ENCODE measurements at places on chromosomes 3 and 15.

DNA sequence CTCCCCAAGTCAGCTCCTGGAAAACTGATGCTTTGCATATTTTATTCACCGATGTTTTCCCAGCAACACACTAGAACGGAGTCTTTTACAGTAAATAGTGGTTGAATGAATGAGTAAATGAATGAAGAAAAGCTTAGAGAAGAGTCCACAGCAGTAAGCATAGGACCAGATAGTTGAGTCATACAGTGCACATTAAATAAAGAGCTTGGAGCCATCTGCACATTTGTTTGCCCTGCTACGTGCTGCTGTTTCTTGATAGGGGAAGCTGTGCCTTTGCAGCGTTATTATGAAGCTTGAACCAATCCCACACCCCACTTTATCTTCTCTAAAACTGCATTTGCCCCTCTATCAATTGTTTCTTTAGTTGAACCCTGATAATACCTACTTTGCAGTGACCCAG lies 1.2 kb downstream of the FAM98B start:
- DNase-seq: no peak

- no peak for DNase-seq
These were observed 134.2 kb upstream of the LPP start for GRCh38 chr3:188019727-188020126.

DNA sequence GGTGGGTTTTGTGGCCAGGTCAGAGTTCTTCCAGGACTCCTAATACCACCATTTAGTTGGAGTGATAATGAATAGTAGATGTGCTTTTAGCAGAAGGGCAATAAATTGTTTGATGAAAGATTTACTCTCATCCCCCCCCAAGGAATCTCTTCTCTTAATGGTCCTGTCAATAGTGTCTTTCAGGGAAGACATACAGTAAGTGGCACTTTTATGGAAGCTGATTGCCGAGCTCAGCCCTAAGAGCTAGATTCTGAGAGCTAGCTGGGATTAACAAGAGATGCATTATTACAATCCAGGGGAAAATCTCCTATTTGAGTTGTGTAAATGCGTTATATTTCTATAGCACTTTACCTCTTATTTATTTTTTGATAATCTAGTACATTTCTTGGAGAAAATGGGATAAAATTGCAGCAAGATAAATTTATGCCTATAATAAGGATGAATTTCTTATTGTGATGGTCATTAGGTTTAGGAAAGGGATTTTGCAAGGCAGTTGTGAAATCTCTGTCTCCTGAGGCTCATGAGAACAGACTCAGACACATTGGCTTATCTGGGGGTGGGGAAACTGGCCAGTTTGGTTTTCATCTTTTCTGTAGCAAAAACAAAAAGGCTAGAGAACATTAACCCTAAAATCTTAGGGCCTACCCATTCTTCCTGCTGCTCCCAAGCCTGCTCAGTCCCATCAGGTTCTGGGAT lies 41.6 kb upstream of the CLSTN2 start:
- DNase-seq: no peak

- DNase-seq: no peak
These were observed 15.5 kb downstream of the WDR48 start for GRCh38 chr3:39067286-39067685.

- DNase-seq: no peak
These were observed 74.2 kb downstream of the HMCES start for GRCh38 chr3:129352650-129353588.

- no peak for DNase-seq
These were observed 181.5 kb upstream of the ICE2 start for GRCh38 chr15:60660290-60661051.

GRCh38 chr15:27864086-27864485 lies 235.0 kb downstream of the OCA2 start:
- DNase-seq: no peak

DNA sequence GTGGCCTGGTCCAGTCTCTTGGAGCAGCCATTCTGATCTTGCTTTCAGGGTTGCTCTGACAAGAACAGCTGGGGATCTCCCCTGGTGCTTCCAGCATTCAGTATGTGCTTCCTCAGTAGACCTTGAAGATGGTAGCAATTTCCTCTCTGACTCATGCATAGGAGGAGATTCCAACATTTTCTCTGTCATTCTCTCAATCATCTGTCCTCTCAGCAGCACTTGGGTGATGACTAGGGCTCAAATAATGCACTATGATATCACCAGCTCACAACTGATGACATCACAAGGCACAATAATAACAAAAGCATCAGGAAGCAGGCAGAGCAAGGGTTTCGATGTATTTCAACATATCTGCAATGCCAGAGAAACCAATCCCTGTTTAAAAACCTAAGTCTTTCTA lies 52.7 kb downstream of the NFKBIZ start:
- no peak for DNase-seq

DNA sequence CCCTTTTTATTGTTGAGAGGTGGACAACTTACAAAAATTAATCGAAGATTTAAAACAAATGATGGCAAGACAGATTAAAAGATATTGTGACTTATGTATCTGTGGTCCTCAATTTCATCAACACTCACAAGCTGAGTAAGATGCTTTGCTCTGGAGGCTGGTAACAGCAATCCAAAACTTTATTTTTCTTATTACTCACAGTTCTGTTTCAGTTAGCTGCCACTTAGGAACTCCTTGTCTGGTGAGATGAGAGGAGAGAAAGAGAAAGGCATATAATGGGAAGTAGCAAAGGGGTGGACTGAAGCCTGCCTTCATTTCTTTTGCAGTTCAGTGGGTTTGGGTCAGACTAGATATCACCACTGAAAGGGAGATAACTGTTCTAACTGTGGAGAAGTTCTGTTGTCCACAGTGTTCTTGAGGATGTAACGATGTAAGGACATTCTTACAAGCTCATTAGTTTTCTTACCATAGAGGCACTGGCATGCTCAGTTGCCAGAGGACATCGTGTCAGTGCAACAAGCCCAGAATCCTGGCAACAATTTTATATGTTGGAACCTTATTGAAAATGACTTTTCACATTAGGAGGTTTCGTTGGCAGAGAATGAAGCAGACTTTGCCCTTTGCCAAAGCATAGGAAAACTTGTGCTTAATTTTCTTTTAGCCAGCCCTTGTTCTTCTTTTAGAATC lies 93.6 kb downstream of the PLCL2 start:
- DNase-seq: no peak

DNA sequence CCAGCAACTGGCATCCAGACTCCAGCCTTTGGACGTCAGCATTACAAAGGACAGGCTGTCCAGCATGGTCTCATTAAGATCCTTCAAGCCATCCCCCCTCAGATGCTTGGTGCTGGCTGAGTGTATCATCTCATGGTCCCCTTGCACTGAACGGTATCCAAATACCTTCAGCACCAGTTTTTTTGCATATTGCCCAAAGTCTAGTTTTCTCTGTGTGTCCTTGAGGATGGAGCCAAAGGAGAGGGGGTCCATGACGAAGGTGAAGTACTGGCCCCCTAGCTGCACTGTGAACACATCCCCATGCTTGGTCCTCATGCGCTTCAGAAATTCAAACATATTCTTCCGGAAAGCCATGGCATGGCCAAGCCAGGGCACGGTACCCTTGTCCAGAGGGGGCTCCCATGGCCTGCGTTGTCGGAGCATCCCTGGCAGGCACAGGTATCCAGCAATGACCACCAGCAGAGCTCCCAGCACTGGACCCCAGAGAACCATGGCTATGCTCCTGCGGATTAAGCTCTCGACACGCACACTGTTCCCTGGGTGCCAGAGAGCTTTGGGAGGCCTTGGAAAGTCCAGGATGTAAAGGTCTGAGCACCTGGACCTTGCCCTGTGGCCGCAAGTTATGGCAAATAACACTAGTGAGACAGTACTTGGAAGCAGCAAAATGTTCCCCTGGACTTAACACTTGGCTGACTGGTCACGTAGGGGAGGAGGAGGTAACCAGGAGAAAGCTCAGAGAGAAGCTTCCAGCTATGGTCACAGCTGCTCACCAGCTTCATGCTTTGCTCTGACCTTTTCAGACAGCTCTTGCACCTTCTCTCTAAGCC lies at the start of gene CYP8B1:
Gene CYP8B1 (minus strand): TSS at position 555 of the 827 bp plus-strand sequence. CDS start 63 bp downstream, at position 492.
- DNase-seq: no peak

DNA sequence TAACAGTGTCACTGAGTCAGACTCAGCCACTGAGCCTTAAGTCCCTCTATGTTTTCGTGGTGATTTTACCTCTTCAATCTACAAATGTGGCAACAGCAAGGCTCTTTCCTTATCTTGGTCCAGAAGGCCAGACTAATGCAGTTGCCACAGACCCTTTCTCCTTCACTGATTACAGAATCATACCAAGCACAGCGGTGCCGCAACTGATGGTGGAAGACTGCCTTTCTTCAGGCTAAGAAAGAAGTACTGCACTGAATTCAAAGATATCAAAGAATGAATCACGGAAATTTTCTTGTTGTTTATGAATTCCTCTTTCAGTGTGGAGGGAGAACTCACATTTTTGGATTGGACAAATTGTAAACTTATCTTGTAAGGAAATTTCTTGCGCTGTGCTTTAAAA lies 18.6 kb downstream of the DCP1A start:
- no peak for DNase-seq

GRCh38 chr3:152200476-152201420 lies 68.0 kb upstream of the MBNL1 start:
- DNase-seq: no peak

- DNase-seq: no peak
These were observed 46.9 kb upstream of the CHD2 start for GRCh38 chr15:92853222-92853621.

DNA sequence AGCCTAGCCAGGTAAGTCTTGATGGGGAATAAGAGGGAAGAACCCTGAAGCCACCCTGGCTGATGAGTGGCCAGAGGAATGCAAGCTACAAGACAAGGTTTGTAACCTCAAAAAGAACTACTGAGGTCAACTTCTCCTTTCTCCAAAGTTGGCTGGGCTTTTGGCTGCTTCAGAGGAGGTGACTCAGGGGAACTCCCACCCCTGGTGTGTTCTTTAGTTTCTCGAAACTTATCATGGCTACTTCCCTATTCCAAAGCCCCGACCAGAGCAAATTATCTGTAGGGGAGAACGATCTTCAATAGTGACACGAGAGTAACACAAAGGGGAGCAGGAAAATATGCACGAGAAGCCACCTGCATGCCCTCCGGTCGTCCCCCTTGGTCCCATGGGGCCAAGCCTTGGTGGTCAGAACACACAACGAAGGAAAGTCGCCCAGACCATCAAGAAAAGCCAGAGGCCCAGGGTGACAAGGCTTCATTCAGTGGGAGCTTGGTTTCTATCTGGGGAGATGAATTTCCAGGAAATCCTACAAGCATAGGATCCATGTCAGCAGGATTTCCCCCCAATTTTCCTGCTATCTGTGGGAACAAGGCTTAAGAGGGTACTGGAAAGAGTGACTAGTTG lies 6.5 kb upstream of the BCL2A1 start:
- no peak for DNase-seq

DNA sequence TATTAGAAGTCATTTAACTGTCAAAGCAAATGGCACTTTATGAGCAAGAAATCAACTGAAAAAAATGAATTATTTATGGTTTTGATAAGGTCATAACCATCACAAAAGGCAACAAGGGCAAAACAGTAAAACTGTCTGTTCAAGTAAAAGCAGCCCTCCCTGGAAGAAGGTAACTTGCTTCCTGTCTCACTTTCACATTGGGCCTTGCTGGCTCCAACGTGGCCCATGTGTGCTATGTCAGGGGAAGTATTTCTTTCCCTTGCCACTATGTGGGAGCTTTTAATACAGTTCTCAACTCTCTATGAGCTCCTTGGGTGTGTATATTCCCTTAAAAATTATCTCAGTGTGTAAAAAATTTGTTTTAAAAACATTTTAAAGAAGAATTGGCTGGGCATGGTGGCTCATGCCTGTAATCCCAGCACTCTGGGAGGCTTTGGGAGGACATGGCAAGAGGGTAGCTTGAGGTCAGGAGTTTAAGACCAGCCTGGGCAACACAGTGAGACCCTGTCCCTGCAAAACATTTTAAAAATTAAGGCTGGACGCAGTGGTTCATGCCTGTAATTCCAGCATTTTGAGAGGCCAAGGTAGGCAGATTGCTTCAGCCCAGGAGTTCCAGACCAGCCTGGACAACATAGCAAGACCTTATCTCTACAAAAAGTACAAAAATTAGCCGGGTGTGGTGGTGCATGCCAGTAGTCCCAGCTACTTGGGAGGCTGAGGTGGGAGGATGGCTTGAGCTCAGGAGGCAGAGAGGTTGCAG lies 45.2 kb upstream of the TJP1 start:
- DNase-seq: no peak

GRCh38 chr3:128009952-128010846 lies 42.0 kb upstream of the SEC61A1 start:
- no peak for DNase-seq

DNA sequence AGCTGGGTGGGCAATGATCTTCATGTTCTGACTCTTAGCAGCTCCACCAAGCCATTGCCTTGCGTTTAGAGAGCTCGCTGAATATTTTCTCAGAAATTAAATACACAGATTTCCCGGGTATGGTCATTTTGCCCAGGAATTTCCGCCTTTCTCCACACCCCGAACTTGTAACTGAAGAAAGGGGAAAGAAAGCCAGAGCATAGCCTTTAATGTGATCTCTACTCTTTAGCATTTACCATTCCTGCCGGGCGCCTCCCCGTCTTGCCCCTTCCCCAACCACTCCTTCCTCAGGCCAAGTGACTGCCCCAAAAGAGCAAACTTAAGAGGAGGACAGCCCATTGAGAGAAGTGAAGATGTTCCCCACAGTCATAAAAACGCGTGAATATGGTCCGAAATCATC lies 53.1 kb downstream of the LMCD1 start:
- no peak for DNase-seq

GRCh38 chr3:46856576-46857471 lies 6.4 kb downstream of the MYL3 start:
- no peak for DNase-seq

GRCh38 chr3:177098551-177098950 lies 98.7 kb downstream of the TBL1XR1 start:
- no peak for DNase-seq

DNA sequence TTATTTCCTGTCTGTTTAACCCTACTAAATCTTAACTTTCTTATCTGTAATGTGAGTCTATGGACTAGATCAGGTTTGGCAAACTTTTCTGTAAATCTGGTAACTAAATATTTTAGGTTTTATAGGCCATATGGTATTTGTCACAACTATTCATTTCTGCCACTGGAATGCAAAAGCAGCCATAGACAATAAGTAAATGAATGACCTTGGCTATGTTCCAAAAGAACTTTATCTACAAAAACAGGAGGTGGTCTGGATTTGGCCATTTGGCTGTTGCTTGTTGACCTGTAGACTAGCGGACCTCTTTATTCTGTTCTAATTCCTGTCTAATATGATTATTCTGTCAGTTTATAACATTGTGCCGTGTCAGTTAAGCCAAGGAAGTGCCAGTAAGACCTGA lies 314.2 kb downstream of the LPP start:
- DNase-seq: no peak

- no peak for DNase-seq
These were observed 56.0 kb upstream of the DYNC1LI1 start for GRCh38 chr3:32626631-32627030.

- DNase-seq: no peak
These were observed 125.2 kb downstream of the ANXA2 start for GRCh38 chr15:60272623-60273022.

DNA sequence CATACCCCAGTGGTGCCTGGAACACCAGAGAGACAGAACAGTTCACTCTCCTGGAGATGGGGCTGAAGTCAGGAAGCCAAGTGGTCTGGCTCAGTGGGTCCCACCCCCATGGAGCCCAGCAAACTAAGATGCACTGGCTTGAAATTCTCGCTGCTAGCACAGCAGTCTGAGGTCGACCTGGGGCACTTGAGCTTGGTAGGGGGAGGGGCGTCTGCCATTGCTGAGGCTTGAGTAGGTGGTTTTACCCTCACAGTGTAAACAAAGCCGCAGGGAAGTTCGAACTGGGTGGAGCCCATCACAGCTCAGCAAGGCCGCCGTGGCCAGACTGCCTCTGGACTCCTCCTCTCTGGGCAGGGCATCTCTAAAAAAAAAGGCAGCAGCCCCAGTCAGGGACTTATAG lies 272.0 kb downstream of the KLF13 start:
- no peak for DNase-seq
